ENCODE measurements at places on chromosomes 3 and 15.

- DNase-seq, result no peak
Measured at GRCh38 chr3:8562081-8562595, 60.5 kb downstream of the LMCD1 start.

- no peak for DNase-seq
Measured at GRCh38 chr3:47533481-47533880, 20.0 kb upstream of the ELP6 start.

- DNase-seq, result peak; percentile 53
Measured at GRCh38 chr3:169836078-169836941, 23.6 kb upstream of the LRRC34 start.

GRCh38 chr3:23824699-23825444 is 19.1 kb downstream of the UBE2E1 start:
- DNase-seq, result no peak

DNA sequence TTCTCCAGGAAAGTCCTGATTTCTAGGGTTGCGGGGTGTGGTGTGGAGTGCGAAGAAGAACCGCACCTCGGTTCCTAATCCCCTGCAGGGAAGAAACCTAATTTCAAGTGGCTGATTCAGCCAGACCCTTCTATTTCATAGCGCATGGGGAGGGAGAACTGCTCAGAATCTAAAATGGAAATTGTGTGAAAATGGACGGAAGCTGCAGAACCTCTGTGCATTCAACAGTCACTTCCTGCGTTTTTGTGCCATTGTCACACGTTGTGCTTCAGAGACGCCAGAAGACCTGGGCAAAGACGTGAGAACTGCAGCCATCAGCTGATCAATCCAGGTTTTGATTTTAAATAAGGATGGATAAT is 1.2 kb downstream of the SIDT1 start:
- DNase-seq, result no peak

- no peak for DNase-seq
Measured at GRCh38 chr15:73784291-73784690, 31.1 kb upstream of the INSYN1 start.

DNA sequence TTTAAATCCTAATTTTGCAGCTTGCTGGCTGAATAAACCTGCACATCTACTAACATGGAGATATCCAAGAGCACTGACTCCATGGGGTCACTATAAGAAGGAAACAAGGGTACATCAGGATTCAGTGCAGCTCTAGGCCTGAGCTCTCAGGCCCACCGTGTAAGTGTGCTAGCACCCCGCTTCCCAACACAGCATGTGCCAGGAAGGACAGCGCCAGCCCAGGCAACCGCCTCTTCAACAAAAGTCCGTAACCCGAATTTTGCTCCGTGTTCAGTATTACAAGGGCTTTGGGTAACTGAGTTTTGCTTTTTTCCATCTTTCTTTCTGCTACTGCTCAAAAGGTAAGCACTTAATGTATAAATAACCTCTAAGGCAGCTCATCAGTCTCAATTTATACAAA is 89.8 kb downstream of the LRIG1 start:
- no peak for DNase-seq
